ENCODE measurements at places on chromosomes 7 and 10. TPM values are rescaled to one million over a fixed set of nuclear protein-coding genes. Genes with fewer than 3 reads are reported as not detected.

SLC16A9 gene
- total RNA-seq: 3.3 TPM

ENO4 gene
- total RNA-seq: 0.51 TPM

FAM180A gene
- 67.1 TPM for total RNA-seq

ICA1 gene
- total RNA-seq: 31.1 TPM

OIT3 gene
- total RNA-seq: 0.23 TPM

PNLIPRP1 gene
- 0.94 TPM for total RNA-seq

SPAM1 gene
- total RNA-seq: not detected

HECTD2 gene
- 23.4 TPM for total RNA-seq

LIPK gene
- total RNA-seq: not detected

SUN3 gene
- total RNA-seq: not detected

NPM3 gene
- total RNA-seq: 19.8 TPM

OPN1SW gene
- total RNA-seq: not detected

ARHGAP22 gene
- 29.1 TPM for total RNA-seq

AZGP1 gene
- 0.63 TPM for total RNA-seq

Measured in aorta (tissue), 5 donors.